ENCODE measurements at places on chromosomes 1 and 21. TPM values are rescaled to one million over a fixed set of nuclear protein-coding genes. Genes with fewer than 3 reads are reported as not detected.

LRRC3 gene
- 1.7 TPM for total RNA-seq

MXRA8 gene
- 34.3 TPM for total RNA-seq

DNA sequence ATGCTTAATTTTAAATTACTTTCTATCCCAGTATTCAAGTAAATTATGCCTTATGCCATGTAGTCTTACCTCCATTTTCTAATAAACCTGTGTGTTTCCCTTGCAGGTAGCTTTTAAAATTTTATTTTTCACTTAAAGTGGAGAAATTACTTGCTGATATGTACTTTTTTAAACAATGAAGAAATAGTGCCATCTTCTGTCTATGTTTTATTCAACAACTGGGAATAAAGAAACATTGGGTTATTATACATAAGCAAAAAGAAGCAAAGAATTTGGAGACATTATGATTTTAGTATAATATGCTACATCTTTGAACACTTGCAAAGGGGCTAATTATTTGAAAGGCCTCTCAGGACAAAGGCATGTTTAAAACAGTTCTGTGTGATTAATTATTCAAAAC, 1912.9 kb downstream of the MRPL39 start:
- no peak for DNase-seq

- no peak for DNase-seq
Observed at GRCh38 chr1:106921186-106921585, 135.3 kb upstream of the PRMT6 start.

- DNase-seq, result no peak
Observed at GRCh38 chr1:204598319-204598969, 82.2 kb downstream of the MDM4 start.

SPATC1L gene
- 3.0 TPM for total RNA-seq

SERTAD4 gene
- 1.7 TPM for total RNA-seq

DNA sequence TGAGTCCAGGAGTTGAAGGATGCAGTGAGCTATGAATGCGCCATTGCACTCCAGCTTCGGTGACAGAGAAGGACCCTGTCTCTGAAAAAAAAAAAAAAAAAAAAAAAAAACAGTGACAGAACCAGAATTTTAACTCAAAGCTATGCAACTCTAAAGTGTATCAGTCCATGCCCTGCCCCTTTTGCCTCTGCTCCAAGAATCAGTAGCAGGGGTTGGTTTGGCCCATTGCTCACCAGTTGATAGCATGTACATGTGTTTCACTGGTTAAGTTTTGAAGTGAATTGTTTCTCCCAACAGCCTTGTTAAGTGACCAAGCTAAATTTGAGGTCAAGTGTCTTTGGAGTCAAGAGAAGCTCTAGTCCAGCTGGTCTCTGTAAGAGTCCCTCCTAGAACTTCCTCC, 245.9 kb downstream of the PLPP3 start:
- no peak for DNase-seq

Data from Peyer's patch (tissue), 4 donors.